ENCODE measurements at places on chromosomes 5 and 9.

DNA sequence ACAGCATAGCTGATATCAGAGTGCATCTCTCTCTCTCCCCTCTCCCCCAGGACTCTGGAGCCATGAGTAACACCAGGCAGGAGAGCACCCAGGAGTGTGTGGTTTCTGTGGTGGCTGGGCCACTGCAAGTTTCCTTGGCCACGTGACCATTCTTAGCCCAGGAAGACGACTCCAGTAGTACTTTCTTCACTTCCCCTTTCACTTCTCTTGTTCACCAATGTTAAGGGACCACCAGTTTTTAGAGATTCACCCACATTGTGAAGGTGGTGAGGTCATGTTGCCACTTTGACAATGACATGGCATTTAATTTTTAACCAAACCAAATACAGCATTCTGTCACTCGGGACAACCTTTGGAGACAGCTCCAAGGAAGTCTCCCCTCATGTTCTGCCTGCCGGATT lies 17.9 kb upstream of the DAPK1 start:
- DNase-seq, result no peak

- DNase-seq, result no peak
Measured at GRCh38 chr5:94218374-94218773, 400.0 kb downstream of the KIAA0825 start.

- DNase-seq, result no peak
Measured at GRCh38 chr9:16386827-16387077, 483.7 kb downstream of the BNC2 start.

GRCh38 chr5:172733131-172733973 lies 37.6 kb downstream of the DUSP1 start:
- DNase-seq, result no peak

DNA sequence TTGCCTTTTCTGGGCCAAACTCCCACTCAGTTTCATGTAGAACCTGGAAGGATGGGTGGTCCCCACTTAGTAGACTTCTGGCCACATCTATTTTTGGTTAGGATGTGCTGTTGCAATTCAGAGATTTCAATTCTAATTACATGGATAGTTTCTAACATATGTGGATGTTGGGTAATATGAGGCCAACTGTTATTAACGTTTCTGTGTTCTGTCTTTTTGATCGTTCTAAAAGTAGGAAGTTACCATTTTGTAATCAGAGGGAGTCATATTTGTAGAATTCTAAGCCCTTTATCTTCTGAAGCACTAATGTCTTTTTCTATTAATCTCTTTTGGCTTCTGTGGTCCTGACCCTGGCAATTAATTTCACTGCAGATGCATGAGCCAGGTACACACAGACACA lies 141.6 kb upstream of the SPEF2 start:
- no peak for DNase-seq
